NCI-H2171 (cell line): ENCODE measurements at places on chromosomes 7 and 10.

- no peak for DNase-seq
Measured at GRCh38 chr7:2478399-2478785, 2.2 kb upstream of the GRIFIN start.

GRCh38 chr10:6395606-6396005, 184.5 kb downstream of the PRKCQ start:
- DNase-seq, result no peak

- no peak for DNase-seq
Measured at GRCh38 chr7:464454-465401, 54.9 kb downstream of the PDGFA start.

GRCh38 chr7:31006857-31007256, 43.1 kb downstream of the GHRHR start:
- no peak for DNase-seq

DNA sequence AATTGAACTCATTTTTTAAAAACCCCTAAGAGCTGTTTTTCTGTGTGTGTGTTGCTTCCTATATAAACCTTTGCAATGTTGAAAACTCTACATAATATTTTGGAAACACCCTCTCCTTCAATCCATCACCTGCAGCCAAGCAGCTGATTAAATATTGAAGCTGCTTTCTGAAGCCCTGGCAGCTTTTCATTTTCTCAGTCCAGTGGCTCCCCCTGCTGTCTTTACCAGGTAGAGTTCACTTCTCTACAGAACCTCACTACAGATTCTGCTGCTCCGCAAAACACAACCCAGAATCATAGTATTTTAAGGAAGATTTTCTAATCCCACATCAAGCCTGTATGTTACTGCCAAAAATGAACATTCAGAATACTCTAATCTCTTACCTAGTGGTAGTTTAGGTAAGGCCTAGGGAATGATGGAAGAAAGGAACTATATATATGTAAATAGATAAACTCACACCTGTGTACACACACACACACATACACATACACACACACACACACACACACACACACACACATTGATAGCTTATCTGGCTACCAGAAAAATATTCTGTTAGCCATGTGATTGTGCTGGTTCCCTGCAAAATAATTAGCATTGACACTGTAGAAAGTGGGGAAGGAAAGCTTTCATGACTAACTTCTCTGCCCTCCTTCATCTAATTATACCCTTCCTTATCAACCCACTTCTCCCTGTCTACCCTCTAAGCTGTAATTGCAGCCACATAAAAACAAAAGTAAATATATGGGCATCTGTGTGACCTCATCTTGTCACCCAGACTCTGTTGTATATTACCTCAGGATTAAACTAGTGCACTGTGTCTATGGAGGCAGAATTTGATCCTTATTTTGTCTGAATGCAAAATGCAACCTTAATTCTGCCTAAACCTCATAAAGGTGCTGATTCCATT, 229.5 kb upstream of the FZD1 start:
- peak; percentile 22 for DNase-seq

GRCh38 chr7:149527414-149527813, 29.8 kb upstream of the ZNF746 start:
- no peak for DNase-seq

- no peak for DNase-seq
Measured at GRCh38 chr7:116500078-116500853, 728 bp downstream of the CAV2 start.

DNA sequence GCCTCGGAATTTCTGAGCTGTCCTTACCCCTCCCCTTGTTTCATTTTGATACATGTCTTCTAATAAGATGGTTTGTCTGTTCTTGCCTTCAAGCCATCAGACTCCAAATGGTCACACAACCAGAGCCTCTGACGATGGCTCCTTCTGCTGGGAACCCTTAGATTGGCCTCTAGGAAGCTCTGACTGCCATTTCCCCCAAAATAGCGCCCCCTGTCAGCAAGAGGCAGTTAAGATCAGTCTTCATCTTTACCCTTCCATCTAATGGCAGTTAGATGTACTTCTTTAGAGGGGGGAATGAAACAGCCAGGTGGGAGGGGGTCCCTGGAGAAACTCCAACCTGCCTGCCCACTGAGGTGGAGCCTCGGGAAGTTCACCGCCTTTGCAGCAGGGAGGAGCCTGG, 85.8 kb upstream of the GPR22 start:
- DNase-seq, result no peak

DNA sequence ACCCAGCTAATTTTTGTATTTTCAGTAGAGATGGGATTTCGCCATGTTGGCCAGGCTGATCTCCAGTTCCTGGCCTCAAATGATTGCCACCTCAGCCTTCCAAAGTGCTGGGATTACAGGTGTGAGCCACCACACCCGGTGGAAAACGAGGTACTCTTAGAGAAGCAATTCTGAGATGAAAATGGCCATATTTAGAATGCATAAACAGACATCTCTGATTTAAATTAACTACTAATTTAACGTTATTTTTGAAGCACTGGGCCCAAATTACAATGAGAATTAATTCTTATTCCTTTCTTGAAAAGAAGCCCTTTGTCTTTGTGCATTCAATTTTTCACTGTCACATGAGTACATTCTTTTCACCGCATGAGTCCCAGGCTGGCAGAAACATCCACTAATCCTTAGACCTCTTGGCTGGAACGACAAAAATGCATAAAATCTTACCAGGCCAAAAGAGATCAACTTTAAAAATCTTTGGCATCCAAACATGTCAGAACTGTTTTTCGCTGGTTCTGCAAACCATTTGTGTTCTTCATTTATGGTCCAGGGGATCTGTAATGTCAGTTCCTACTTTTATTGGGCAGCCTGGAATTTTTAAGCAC, 60.1 kb upstream of the CAPZA2 start:
- DNase-seq, result no peak

DNA sequence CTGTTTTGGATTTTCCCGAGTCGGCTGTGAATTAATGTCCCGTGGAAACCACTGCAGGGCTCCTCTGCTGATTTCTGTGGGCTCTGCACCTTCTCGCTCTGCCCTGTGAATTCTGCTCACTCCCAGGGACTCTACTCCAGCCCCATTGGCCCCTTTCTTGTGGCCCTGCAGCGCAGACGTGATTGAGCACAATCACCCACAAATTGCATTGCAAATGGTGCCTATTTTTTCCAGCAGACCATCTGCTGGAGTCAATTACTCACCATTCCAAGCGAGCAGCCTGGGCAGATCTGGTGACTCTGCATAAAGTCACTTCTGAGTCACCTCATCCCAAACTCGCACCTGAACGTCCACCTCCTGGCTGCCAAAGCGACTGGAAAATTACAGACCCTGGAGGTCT, 235.8 kb downstream of the PAXIP1 start:
- no peak for DNase-seq

GRCh38 chr10:119702583-119702982, 23.3 kb upstream of the INPP5F start:
- DNase-seq, result no peak

DNA sequence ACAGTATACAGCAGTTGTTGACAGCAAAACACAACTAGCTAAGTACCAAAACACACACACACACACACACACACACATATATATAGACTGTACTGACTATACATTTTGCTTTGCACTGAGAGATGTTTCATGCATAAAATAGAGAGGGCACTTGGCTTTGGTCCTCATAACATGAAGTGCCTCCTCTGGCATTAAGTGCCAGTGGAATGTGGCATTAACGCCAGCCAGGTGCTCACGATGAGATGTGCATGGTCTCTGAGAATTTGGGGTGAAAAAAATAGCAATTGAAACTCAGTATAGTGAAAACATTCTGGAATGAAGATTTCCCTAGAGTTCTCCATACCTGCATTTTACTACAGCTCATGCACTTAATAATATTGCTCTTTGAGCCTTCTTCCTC, 70.0 kb upstream of the INSYN2A start:
- no peak for DNase-seq

GRCh38 chr10:88156341-88156740, 292.9 kb downstream of the PTEN start:
- no peak for DNase-seq

DNA sequence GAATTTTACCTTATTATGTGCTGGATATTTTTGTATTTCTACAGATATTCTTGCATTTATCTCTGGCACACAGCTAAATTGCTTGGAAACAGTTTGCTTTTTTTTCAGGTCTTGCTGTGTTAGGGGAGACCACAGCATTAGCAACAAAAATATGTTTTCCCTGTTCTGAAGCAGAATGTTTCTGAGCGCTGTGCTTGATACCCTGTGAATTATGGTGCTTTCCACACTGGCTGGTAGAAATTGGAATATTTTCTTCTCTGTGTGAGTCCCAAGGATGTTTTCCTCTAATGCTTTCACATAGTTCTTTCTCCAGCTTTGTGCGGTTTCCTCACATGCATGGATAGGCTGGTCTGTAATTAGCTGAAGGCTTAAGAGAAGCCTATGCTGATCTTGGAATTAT, 651.6 kb upstream of the IGFBP3 start:
- DNase-seq, result no peak

GRCh38 chr7:25310896-25311295, 82.6 kb upstream of the NPVF start:
- peak; percentile 3 for DNase-seq

DNA sequence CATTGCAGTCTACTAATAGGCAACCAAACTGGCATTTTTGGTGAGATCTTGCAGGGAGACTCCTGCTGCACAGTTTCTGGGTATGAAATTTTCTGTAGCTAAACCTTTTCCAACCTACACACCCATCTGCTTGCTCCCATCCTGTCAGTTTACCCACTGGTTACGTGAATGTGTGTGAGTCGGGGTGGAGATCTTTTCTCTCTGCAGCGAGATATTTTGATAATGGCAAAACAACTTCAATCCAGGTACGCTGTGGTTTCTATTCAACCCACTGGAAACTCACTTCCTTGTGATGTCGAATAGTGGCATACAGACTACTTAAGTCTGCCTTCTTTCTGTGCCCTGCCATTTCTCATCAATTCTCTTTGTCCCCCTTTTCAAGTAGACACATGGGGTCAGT, 4.5 kb downstream of the PLEKHA1 start:
- no peak for DNase-seq

GRCh38 chr7:36747280-36748016, 23.2 kb upstream of the AOAH start:
- DNase-seq, result no peak

GRCh38 chr7:28409716-28410627, 2.3 kb upstream of the CREB5 start:
- DNase-seq, result no peak

GRCh38 chr10:30368065-30368718, 19.1 kb upstream of the MTPAP start:
- no peak for DNase-seq

GRCh38 chr10:27153845-27154193, 365 bp downstream of the YME1L1 start:
- DNase-seq, result no peak

DNA sequence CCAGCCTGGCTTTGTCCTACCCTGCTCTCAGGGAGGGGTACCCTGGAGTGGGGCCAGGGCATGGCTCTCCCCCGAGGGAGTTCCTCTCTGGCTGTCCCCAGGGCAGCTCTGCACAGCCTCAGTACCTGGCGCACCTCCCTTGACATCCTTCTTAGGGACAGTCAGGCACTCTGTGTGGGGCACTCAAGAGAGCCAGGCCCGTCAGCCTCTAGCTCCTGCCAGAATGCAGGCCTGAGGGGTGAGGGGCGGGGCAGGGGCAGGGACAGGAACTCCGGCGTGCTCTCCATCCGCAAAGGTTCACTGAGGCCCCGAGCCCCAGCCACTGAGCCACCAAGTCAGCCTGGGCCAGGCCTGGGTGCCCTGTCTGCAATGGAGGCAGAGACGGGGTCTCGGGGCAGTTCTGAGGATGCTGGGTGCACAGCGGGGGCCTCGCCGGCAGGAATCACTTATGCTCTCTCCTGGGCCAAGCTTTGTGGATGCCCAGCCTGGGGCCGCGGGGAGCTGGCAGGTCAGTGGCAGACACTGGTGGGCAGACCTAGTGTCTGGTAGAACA, 10.1 kb downstream of the LIMK1 start:
- DNase-seq, result no peak

DNA sequence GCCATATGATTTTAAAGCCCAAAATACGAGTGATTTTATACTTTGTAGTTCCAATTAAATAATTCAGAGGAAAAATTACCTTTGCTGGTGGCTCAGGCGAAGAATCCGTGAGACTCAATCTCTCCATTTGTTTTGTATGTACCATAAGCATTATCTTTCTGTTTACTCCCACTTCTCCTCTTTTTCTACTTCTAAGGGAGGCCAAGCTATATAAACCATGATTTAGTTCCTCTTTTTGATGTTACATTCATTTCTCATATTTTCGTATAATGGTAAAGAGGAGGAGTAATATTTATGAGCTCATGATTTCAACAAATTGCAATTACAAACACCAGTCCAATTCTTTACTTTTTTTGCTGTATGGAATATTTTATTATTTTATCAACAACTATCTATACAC, 50.6 kb upstream of the TES start:
- no peak for DNase-seq

- no peak for DNase-seq
Measured at GRCh38 chr10:51251110-51251509, 176.8 kb downstream of the PRKG1 start.

DNA sequence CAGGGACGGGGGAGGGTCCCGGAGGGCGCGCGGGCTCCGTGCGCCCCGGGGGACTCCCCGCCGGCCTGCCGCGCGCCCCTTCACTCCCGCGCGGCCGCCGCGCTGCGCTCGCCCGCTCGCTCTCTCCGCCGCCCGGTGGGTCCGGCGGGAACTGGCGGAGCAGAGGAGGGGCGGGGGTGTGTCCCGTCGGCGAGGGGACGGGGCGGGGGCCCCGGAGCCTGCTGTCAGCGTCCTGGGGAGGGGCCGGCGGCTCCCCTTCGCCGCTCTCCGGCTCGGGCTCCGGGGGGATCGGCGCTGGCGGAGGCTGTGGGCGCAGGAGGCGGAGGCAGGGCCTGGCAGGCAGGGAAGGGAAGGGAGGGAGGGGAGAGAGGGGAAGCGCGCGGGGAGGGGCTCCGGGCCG, at the start of gene SH3PXD2A:
SH3PXD2A (minus strand) TSS at position 153 of the 400 bp plus-strand sequence. CDS start 310 bp downstream, outside the sequence.
- DNase-seq, result peak; percentile 35

DNA sequence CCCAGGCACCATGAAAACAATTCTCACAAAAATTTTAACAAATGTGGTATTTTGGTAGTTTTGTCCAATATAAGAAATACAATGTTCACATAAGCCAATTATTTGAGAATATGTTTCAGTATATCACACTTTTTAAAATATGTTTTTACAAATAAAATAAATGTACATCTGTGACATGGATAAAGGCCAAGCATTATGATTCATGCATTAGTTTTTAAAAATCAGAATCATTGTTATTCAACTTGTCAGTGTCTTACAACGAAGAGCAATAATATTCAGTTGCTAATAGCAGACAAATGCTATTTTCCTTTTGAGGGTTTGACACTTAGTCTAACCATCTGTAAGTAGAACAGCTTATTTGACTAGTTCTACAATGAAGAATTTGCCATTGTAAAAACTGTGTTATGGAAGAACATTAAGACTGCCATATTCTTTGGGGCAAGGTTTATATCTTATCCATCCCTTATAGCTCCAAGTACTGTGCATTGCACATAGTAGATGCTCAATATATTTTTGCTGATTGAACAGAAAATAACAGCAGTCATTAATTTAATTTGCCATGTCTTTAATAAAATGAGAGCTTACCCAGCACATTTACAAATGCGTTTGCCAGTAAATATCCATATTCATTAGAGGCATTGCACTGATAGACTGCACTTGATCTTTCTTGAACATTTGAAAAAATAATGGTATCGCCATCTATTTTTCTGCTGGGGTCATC, 67.4 kb upstream of the LAMB4 start:
- no peak for DNase-seq
